Right hindlimb (tissue), 1 donor: ENCODE measurements at places on chromosomes 16 and 17.

- peak; percentile 84 for DNase-seq
Measured at GRCh38 chr17:77829843-77830799, 128.4 kb upstream of the TNRC6C start.

- DNase-seq, result no peak
Measured at GRCh38 chr16:78672779-78673556, 573.5 kb downstream of the WWOX start.

DNA sequence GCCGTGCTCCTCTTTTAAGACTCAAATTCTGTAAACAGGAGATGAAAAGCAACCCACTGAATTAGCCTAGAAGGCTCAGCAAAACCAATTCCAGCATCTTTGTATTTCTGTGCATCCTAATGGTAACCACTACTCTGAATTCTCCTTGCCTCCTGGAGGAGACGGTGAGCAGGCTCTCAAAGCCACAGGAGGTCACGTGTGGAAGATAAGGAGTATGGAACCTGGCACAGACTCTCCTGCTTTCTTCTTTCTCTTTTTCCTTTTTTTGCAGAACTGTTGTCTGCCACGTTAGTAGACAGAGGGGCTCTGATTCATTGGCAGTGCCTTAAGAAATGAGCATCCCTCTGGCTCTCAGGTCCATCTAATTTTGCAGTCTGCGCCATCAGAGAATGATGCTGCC, 44.4 kb downstream of the VPS53 start:
- DNase-seq, result no peak

DNA sequence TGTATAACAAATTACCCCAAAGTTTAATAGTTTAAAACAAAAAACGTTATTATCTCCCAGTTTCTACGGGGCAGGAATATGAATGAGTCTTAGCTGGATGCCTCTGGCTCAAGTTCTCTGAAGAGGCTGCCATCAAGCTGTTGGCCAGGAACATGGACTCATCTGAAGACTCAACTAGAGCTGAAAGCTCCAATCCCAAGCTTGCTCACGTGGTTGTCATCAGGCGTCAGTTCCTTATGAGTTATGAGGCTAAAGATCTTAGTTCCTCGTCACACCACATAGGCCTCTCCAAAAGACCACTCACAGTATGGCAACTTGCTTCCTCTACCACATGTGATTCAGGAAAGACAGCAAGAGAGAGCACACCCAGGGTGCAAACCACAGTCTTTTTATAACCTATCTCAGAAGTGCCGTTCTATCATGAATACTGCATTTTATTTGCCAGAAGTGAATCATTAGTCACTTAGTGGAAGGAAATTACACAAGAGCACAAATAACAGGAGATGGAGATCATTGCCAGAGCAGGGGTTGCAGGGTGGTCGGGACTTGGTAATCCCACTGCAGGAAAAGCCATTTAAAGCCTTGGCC, 48.7 kb upstream of the NLK start:
- no peak for DNase-seq

DNA sequence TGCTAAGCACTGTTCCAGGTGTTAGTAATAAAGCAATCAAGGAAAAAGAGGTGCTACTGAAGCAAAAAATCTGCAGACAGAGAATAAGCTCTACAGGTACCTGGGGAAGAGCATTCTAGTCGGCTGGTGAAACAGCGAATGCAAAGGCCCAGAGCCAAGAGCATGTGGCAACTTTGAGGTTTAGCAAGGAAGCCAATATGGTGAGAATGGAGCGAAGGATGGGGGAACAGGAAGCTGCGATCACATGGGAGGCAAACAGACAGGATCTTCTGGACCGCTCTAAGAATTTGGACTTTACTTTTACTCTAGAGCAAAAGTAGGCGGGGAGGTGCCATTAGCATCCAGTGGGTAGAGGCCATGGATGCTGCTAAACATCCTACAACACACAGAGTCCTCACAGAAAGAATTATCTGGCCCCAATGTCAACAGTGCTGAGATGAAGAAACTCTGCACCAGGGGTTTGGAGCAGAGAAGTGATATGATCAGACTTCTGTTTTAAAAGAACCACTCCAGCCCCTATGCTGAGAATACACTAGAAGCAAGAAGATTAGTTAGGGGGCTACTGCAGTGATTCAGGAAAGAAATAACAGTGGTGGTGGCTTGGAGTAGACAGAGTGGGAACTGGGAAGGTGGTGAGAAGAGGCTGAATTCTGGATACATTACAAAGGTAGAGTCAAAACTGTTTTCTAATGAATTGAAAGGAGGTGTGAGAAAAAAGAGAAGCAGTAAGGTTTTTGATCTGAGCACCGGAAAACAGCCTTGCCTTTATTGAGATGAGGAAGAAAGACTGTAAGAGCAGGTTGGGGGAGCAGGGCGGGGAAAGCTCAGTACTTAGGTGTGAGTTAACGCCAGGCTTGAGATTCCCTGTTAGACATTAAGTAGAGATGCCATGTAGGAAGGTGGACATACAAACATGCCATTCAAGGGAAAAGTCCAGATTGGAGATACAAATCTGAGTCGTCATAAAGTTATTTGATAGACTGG, 11.0 kb downstream of the EFTUD2 start:
- DNase-seq, result no peak

- DNase-seq, result no peak
Measured at GRCh38 chr16:70696952-70697593, 11.2 kb upstream of the MTSS2 start.

- DNase-seq, result no peak
Measured at GRCh38 chr16:69188236-69188549, 1.2 kb downstream of the SNTB2 start.

DNA sequence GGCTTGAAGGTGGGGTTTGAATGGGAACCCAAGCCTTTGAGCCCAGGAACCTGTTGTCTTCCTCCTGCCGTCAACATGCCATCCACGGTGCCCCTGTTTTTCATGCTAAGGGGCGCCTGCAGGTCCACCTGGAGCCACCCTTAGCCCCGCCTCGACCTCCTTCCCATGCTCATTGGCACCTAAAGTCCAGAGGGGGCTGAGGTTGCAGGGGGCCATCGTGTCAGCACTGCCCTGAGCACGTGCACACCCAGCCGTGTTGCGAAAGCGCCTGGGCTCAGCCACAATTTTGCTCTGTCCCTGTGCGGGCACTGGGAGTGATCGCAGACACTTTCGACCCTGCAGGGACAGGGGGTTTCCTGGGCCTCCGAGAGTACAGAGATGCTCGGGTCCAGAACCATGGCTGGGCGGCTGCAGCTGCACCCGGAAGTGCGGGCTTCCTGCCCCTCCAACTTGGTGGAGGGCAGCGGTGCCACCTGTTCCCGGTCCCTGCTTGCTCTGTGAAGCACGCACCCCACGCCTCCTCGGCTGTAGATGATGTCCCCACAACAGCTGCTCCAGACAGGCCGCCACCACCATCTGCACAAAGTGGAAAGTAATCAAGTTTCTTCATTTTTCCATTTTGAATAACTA, 454.7 kb downstream of the CDH8 start:
- no peak for DNase-seq

DNA sequence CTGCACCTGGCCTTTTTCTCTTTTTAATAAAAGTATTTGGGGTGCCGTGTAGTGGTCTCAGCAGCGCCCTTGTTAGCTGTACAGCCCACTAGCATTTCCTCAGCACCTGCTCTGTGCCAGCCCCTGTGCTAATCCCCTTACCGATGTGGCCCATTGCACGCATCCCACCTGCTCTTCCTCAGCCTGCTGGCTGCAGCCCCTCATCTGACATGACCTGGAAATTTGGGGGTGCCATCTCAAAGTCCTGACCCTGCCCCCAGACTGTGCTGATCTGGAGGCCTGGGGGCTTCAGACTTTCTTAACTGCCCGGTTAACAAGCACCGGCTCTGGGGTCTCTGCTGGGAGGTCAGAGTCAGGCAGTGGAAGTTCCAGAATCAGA, 10.4 kb downstream of the GPRC5C start:
- no peak for DNase-seq

- peak; percentile 55 for DNase-seq
Measured at GRCh38 chr17:13030459-13031300, 12.9 kb upstream of the ELAC2 start.

DNA sequence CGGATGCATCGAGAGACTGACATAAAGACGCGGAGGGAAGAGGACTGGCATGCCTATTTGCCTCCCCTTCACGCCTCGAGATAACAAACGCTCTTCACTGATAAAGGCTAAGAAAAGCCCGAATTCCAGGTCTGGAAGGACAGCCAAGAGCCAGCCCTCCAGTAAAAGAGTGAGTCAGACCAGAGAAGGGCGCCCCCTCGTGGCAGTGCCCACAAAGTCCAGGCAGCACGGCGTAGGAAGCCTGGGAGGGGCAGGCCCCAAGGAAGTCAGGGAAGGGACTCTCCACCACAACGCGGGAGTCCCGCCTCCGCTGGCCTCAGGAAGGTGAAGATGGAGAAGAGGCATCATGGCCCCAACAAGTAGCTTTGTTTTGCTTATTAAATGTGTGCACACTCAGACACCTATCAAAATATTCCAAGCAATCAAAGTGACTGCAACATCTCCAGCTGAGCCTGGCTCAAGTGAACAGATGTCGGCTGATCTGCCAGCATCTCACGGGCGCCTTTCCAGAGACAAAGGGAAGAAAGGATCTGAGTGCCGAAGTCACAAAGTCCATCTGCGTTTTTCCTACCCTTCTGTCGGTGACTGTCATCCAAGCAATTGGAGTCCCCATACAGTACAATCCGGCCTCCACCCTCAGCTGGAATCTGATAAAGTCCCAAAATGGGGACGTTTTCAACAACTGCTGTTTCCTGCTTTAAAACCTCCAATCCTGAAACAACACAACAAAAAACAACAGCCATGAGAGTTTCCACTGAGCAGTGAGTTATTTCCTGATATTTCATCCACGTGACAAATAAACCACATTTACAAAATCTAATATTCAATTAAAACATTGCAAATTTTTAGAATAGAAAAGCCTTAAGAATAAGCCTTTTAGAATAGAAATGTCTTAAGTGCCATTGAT, 20.4 kb upstream of the SLC38A8 start:
- peak; percentile 74 for DNase-seq

GRCh38 chr16:2897110-2897509, 14.1 kb downstream of the FLYWCH2 start:
- no peak for DNase-seq

DNA sequence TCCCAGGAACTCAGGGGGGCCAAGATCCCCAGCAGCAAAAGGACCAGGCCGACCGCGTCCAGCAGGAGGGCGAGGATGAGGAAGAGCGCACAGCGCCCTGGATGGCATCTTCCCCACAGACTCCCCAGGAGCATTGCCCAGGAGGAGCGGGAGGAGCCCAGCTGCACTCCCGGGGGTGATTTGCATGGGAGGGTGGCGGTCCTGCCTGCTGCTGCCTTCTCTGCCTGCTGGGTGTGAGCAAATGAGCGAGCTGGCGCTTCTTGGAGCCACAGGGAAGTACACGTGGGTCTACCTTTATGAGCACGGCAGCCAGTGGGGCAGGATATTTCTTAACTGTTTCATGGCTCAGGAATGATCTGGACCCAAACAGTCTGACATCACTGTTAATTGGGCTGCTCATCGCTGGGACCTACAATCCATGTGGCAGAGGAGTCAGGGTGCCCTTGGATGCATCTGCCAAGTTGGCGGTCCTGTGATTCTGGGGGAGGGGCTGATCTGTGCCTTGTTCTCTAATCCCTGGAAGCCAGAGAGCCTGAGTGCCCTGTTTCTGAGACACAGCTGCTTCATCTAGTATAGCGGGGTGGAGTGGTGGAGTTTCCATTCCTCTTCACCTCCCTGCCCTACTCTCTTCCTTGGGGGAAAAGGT, at the start of gene TMEM238L:
TMEM238L (minus strand) TSS at position 270 of the 646 bp plus-strand sequence; CDS start at position 134, 136 bp downstream.
- no peak for DNase-seq

GRCh38 chr17:7281953-7282751, 634 bp downstream of the SLC2A4 start:
- DNase-seq, result peak; percentile 61

- no peak for DNase-seq
Measured at GRCh38 chr17:48194097-48194550, 86.6 kb downstream of the SNX11 start.

- DNase-seq, result no peak
Measured at GRCh38 chr16:30548416-30549253, 9.5 kb downstream of the ZNF764 start.

DNA sequence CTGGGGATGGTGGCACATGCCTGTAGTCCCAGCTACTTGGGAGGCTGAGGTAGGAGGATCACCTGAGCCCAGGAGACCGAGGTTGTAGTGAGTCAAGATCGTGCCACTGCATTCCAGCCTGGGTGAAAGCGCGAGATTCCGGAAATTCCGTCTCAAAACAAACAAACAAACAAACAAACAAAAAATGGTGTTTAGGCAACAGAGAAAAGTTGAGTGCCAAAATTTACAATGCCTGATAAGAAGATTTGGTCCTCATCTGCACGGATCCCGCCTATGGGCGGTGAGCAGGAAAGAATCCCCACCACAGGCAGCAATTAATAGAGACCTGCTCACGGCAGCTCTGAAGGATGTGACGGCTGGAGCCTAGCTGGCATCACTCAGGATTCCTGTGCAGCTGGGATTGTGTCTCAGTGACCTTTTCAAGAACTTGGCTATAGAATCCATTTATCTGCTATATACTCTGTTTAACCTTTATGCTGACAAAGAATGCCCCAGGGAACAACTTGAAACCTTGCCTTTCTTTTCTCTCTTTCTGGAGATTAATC, 14.0 kb upstream of the TEX2 start:
- no peak for DNase-seq

DNA sequence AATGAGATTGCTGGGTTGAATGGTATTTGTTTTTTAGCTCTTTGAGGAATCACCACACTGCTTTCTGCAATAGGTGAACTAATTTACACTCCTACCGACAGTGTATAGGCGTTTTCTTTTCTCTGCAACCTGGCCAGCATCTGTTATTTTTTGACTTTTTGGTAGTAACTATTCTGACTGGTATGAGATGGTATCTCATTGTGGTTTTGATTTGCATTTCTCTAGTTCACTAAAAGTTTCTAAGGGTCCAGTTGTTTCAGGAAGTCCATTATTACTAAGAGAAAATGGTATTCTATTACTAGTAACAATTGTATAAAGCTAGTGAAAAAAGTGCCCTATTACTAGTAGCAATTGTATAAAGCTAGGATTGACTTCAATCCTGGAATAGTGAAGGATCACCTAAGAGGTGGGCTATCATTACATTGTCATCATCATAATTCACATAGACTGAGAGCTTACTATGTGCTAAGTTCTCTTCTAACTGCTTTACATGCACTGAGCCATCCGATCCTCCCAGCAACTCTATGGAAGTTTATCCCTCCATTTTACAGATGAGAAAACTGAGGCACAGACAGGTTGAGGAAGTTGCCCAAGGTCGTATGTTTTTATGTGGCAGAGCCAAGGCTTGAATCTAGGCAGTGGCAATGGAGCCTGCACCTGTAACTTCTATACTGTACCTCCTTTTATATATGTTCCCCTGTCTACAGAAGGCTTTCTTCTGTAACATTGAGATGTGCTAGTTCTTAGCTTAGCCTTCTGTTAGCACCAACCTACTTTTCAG, 13.4 kb upstream of the SMIM36 start:
- no peak for DNase-seq

GRCh38 chr17:38617074-38617860, 11.5 kb upstream of the SRCIN1 start:
- DNase-seq, result peak; percentile 44

DNA sequence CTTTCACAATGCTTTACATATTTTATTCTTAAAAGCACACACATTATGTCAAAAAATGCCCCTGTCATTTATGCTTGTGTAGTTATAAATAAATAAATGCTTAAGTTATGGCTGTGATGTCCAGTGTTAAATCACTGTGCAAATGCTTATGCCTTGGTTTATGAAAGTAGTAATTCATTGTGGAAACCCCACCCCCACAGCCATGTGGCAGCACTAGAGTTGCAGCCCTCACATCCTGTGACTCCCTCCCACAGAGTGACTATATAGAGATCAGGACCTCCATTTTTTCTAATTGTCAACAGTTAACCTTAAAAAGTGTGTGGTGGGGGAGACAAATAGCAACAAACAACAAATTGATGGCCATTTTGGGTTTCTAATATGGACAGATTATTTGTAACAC, 2.4 kb downstream of the SKAP1 start:
- no peak for DNase-seq
